Stimulated activated CD8-positive, alpha-beta memory T cell treated with anti-CD3 and anti-CD28 coated beads, Interleukin-7, amount 100 ng/mL, for 1 hour (primary cell): ENCODE measurements at places on chromosomes 7 and 10.

DNA sequence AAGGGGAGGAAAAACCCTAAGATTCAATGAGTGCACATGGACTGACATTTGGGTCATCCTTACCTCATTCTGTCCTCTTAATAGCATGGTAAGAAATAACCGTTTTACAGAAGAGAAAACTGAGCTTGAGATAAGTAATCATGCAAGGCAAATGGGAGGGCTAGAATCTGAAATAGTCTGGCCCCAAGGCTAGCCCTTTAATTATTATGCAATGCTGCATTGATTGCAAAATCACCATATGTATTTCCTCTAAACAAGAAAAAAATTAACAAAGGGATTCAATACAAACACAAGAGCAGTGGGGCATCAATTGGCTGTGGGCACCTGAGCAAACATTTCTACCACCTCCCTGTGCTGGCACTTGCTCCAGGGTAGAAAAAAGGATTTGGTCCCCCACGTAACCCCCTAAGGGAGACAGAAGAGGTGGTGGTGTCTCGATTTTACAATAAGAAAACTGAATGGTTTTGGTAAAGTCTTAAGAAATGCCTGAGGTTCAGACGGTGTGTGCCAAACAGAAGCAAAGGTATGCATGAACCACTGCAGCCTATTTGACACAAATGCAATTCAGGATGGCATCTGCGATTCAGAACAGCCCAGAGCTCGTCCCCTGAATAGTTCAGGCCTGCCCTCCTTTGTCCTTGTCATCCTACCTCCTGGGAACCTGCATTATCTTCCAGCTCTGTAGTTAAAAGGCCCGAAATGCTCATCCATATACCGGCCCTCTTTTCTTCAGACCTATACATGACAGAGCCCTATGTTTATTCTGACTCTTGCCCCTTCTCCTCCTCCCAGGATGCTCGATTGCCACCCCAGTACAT, 23.6 kb downstream of the PIP4K2A start:
- no peak for DNase-seq

DNA sequence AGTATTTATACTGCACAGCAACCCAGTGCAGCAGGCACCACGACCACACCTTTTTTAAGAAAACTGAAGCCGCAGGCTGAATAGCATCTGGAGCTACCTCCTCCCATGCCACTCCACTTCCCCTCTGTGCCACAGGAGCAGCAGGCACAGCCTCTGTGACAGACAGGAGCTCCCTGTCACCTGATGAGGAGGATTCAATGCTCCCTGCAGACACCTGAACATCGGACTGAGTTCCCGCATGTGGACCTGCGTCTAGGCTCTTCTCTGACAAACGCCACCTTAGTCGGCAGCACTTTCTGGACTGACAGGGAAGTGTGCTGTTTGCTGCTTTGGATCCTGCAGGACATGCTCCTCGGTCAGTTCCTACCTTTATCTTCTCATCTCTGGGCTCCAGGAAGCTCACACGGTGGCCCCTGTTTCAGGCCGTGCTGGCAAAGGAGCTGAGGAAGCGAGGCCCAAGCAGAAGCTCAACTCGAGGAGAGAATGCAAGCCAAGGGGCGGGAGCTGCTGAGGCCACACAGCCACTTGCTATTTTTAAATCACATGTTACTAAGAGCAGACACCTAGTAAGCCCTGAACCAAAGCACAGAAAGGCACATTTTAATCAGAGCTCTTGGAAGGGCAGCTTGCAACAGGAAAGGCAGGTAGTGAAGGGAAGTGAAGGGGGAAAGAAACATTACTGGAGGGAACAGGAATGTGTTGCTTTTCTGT, 56.6 kb downstream of the VOPP1 start:
- no peak for DNase-seq

DNA sequence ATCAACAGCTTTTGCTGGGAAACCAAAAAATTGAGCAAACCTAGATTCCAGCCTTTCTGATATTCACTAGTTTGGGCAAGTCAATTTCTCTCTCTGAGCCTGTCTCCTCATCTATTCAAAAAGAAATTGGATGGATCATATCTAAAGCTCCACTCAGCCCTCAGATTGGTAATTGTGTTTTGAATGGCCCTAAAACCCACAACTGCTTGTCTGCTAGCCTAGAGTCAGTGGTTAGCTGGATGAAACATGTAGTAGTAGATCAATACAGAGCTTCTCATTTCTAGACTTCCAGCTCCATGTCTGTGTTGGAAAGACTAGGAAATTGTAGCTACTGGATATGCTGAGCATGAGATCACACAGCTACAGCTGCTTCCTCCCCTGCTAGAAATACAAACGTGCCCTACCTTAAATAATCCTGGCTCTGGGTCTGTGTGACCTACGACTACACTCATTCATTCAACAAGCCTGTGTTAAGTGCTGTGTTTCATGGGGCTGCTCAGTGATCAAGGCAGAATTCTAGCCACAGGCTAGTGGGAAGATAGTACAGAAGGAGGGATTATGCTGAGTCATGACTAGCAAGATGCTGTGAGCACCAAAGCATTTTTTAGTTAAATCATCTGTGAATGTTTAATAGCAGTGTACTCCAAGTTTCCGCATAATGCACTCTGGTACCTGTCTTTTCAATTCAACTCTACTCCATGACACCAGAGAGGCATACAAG, 15.7 kb downstream of the DNTT start:
- DNase-seq, result no peak

- no peak for DNase-seq
Measured at GRCh38 chr7:91636129-91636724, 244.3 kb downstream of the MTERF1 start.

DNA sequence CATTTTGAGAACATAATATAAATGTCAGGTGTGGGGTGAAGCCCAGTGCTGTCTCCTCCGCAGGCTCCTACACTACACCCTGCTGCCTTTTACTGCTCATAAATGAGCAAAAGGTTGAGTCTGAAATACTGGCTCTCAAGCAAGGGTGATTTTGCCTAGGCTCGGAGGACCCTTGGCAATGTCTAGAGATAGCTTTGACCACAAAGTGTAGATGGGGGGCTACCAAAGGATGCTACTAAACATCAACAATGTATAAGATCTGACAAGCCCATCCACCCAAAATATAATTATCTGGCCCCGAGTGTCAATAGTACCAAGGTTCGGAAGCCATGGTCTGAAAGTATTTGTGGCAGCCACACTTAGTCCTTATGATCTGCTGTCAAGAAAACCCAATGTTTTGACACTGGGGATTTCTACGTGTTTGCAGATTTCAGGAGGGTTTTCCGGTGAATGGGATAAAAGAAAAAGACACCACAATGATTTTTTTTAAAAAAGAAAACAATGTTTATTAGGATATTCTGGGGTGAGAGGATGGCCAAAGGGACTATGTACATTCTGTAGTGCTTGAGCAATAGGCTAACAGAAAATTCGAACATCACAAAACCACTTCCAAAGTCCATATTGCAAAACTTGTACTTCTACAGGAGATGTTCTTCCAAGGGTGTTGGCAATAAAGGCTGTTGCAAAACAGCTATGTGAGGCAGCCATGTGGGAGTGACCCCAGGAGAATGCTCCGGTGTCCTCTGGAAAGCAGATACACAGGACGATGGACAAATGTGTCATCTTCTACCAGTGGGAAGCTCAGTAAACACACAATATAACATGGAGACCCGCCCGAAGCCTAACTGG, 216.3 kb downstream of the GFRA1 start:
- DNase-seq, result no peak

DNA sequence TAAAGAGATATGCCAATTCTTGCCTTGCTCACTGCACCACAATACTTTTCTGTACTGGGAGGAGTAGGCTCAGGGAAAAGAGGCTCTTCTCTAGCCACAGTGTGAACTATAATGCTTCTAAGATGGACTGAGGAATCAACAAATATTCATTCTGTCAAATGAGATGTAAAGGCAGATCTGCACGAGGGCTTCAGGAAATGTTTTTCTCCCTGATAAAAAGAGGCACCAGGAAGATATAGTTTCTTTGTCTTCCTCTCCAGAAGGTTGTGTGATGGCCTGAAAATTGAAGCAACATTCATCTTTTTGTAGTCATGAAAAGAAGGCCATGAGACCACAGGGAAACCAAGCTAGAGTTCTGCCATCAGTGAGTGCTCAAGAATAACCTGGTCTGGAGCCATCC, 79.1 kb upstream of the NME8 start:
- no peak for DNase-seq

GRCh38 chr10:92200564-92200963, 90.3 kb downstream of the CPEB3 start:
- DNase-seq, result no peak

GRCh38 chr10:88870089-88870488, 10.0 kb upstream of the STAMBPL1 start:
- no peak for DNase-seq

- no peak for DNase-seq
Measured at GRCh38 chr10:74373059-74373458, 222.0 kb downstream of the ADK start.

- no peak for DNase-seq
Measured at GRCh38 chr7:18352339-18353255, 143.0 kb upstream of the HDAC9 start.

GRCh38 chr7:149714910-149715471, 58.4 kb downstream of the ZNF467 start:
- no peak for DNase-seq

DNA sequence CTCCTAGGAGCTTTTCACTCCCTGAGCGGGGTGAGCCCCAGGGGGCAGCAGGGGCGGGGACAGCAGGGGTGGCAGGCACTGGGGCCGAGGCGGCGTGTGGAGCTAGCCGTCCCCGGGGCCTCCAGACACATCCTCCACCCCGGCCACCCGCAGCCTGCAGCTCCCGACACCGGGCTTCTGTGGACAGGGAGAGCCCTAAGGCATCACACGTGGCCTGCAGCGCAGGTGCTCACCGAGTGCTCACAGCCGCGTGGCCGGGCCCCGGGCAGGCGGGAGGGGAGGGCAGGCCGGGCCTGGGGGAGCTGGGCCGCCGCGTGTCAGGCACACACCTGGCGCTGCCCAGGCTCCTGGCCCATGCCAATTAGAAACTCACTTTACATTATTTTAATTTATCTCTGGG, 51.4 kb downstream of the MICALL2 start:
- DNase-seq, result no peak

DNA sequence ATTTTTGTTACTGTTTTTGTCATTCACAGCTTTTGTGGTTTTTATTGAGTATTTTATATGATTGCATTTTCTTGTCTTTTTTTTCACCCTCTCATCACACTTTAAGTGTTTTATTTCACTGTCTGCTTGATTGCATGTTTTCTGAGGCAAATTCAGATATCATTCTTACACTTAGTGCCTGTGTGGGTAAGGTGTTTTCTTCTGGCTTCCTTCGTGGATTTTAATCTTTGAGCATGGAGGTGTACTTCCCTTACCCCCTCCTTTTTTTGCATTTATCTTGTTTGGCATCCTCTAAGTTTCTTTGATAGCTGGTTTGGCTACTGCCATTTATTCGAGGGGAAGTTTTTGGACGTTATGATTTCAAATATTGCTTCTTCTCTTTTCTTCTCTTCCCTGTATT, 127.9 kb downstream of the MLLT10 start:
- no peak for DNase-seq

DNA sequence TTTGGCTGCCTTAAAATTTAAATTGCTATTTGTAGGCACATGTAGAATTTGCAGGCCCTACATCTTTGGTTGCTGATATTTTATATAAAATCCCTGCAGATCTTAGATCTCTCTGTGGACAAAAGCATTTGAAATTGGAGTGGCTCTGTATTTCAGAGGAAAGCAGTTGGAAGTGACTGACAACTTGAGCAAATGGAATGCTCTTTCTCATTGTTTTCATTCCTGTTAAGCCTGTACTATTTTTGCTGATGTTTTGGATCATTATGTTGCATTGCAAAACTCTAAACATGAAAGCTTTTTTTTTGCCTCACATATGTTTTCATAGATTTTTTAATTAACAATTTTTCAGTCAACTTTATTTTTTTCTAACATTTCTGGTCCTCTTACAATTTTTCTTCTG, 251.2 kb upstream of the MDFIC start:
- no peak for DNase-seq

GRCh38 chr7:47743965-47744591, 162.2 kb upstream of the TNS3 start:
- DNase-seq, result no peak

- DNase-seq, result no peak
Measured at GRCh38 chr7:69845721-69846495, 247.6 kb downstream of the AUTS2 start.

- DNase-seq, result no peak
Measured at GRCh38 chr7:29565224-29565630, 1.6 kb downstream of the PRR15 start.

- DNase-seq, result no peak
Measured at GRCh38 chr10:43217563-43218205, 49.2 kb downstream of the RASGEF1A start.

DNA sequence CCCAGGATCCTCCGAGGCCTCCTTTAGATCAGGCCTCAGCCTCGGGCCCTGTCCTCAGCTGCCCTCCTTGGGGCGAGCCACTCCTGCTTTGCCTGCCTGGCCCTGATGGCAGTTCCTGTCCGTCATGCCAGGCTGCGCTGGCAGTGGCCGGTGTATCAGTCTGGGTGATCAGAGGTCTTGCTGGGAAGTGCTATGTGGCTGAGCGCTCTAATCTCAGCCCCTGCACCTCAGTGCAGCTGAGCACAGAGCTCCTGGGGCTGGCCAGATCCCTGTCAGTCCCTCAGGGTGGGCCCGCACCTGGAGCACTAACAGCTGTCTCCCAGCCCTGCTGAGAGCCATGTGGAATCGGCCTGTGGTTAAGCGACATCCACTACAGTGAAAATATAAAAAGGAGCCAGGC, 14.8 kb upstream of the CFAP46 start:
- no peak for DNase-seq

- DNase-seq, result no peak
Measured at GRCh38 chr10:94103801-94104221, 110.1 kb downstream of the PLCE1 start.
